ENCODE measurements at places on chromosomes 5 and 9. TPM values are rescaled to one million over a fixed set of nuclear protein-coding genes. Genes with fewer than 3 reads are reported as not detected.

The GABRB2 gene
- not detected for total RNA-seq

The IZUMO3 gene
- total RNA-seq, result not detected

DNA sequence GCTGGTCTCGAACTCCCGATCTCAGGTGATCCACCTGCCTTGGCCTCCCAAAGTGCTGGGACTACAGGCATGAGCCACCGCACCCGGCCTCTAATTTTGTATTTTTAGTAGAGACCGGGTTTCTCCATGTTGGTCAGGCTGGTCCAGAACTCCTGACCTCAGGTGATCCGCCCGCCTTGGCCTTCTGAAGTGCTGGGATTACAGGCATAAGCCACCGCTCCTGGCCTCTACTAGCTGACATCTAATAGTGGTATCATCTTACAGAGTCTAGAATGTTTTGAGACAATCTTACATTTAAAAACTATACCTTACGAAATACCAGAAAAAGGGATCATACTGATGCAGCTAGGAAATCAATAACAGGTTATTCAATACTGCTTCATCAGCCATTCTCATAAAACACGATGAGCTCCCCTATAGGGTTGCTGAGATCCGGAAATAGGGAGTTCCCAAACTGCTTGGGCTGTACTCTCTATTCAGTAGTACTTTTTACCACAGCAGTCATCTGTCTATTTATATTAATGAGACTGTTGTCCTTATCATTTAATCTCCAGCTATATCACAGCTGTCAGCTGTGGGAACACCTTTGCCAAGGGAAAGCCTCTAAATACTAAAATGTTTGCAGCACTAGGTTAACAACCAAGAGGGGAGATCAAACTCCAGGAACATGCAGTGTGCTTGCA is 8.1 kb upstream of the UBE2D2 start:
- H3K27me3 ChIP-seq, result no peaks in the 10 kb centered on the region
- no peak for DNase-seq
- H3K36me3 ChIP-seq, result no peaks in the 10 kb centered on the region
- H3K27ac ChIP-seq, result no peak overlapping the region

GRCh38 chr5:1461396-1461795 is 16.2 kb upstream of the SLC6A3 start:
- H3K36me3 ChIP-seq, result no peaks in the 10 kb centered on the region
- H3K4me3 ChIP-seq, result no peak overlapping the region
- no peak overlapping the region for H3K27ac ChIP-seq

- no peaks in the 10 kb centered on the region for H3K4me1 ChIP-seq
- H3K27ac ChIP-seq, result no peak overlapping the region
- H3K4me3 ChIP-seq, result no peak overlapping the region
- DNase-seq, result no peak
These were observed 8.6 kb downstream of the ITK start for GRCh38 chr5:157189223-157189622.

DNA sequence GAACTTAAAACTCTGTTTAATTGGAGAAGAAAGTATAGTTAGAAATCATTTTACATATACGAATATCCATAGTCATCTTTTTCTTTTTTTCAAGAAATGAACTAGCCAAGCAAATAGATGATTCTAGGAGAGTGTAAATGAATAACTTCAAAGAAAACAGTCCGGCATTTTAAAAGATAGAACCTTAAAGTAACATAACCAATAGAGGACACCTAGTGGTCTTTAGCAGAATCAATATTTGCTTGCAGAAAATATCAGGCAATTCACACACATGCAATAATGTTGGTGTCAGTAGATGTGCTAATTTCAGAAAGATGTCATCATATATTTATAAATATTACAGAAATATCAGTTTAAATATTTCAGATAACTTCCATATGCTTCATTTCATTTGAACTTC is 57.1 kb downstream of the HCN1 start:
- DNase-seq, result no peak
- H3K27me3 ChIP-seq, result no peaks in the 10 kb centered on the region
- H3K27ac ChIP-seq, result no peak overlapping the region
- no peaks in the 10 kb centered on the region for H3K36me3 ChIP-seq

The AJM1 gene
- 2.6 TPM for total RNA-seq

The ANKRD18A gene
- 4.5 TPM for total RNA-seq

The SPINK7 gene
- total RNA-seq, result not detected

- H3K27ac ChIP-seq, result no peak overlapping the region
- no peak for DNase-seq
- H3K4me3 ChIP-seq, result no peak overlapping the region
- no peaks in the 10 kb centered on the region for H3K4me1 ChIP-seq
- no peaks in the 10 kb centered on the region for H3K36me3 ChIP-seq
- H3K27me3 ChIP-seq, result no peaks in the 10 kb centered on the region
These were observed 2118.8 kb upstream of the WWC1 start for GRCh38 chr5:166172597-166172996.

DNA sequence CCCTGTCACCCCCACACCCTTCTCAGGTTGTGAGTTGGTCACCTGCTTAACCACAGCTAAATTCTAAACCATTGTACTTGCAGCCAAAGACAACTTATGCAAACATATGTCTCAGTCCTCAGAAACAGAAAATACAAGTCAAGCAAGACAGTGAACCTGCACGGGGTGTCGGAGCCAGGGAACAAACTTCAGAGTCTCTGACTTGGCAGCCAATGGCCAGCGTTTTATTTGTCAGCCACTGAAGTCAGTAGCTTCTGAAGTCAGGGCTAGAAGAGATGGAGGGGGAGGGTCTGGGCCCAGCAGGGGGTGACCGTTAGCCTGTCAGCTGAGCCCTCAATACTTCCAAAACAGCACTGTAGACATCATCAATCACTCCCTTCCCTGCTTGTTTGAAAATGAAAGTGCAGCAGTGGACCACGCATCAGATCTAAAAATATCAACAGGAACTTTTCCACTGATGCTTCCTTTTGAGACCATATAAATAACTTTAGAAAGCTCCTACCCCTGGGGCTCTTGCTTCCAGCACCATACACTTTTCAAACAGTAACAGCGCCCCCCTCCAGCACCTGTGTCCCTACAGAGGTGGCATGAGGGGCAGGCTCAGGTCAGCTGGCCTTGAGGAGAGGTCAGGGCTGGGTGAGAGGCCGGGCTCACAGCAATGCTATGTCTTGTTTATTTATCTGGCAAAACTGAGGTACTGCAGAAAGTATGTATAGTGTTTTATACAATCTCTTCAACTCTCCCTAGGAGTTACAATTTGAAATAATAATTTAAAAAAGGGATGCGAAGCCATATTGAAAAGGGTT is 142.5 kb downstream of the ACER2 start:
- H3K27me3 ChIP-seq, result no peaks in the 10 kb centered on the region
- H3K27ac ChIP-seq, result no peak overlapping the region
- no peaks in the 10 kb centered on the region for H3K36me3 ChIP-seq

The DBH gene
- 12.9 TPM for total RNA-seq

The CCL19 gene
- total RNA-seq, result 1.00 TPM

The MSMP gene
- not detected for total RNA-seq

The NR5A1 gene
- not detected for total RNA-seq

The FAM81B gene
- total RNA-seq, result not detected

The APBB3 gene
- total RNA-seq, result 11.7 TPM

DNA sequence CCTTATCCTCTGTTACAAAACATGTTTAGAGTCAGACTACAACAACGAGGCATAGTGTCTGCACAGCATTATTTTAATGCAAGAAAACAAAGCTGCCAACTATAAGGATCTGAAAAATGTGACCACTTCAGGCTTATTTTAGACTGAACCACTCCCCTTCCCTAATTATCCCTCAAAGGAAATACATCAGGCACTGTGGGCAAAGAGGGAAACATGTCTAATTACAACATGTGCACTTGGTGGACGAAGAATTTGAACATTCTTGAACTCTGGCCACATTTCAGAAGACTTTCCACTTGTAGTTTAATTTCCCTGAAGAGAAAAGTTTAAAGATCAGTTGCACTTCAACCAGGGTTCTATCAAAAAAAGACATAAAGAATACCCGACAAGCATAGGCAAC is 3.8 kb downstream of the MTMR12 start:
- peak overlapping the region; percentile 85 for H3K27ac ChIP-seq
- DNase-seq, result no peak
- H3K4me3 ChIP-seq, result no peak overlapping the region
- no peaks in the 10 kb centered on the region for H3K27me3 ChIP-seq
- H3K4me1 ChIP-seq, result no peaks in the 10 kb centered on the region

DNA sequence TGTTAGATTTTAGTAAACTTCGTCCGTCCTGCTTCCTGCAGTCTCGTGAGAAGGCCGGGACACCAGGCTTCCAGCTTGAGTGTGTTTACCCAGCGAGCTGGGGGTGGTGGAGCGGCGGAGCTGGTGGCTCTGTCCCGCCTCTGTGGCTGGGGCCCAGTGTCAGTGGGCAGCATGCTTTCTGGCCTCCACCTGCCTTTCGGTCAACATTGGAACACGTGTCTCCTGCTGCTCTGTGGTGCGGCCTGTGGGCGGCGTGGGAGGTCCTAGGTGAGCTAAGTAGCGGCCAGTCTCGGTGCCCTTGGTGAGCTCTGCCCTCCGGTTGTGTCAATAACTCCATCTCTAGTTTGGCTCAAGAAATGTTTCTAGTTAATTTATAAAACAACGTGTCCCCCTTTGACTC is 125.9 kb downstream of the GADD45G start:
- no peaks in the 10 kb centered on the region for H3K27me3 ChIP-seq
- H3K27ac ChIP-seq, result peak overlapping the region; percentile 73
- H3K4me1 ChIP-seq, result peaks cover 31% of the 10 kb centered on the region
- DNase-seq, result peak; percentile 97
- H3K36me3 ChIP-seq, result no peaks in the 10 kb centered on the region
- H3K4me3 ChIP-seq, result no peak overlapping the region

The C1QTNF3 gene
- 1.5 TPM for total RNA-seq

The PKD2L2 gene
- not detected for total RNA-seq

The HSPA9 gene
- 199 TPM for total RNA-seq

The NUTM2F gene
- not detected for total RNA-seq

The HAVCR1 gene
- total RNA-seq, result 0.42 TPM

DNA sequence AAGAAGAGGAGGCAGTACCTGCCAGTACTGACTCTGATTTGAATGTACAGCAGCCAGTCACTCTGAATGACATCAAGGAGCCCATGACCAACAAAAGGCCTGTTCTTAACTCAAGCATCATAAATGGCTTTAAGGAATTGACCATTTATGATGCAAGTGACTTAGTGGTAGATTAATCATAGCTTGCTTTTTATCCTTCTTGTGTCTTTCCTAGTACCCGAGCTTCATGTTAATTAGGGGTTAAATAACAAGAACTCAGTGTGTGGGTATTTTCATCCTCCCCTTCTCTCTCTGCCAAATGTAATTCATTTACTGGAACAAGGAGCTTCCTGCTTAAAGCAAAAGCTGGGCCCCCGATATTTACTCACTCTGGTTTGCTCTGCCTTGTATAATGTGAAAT is 146.5 kb downstream of the UNC13B start:
- no peaks in the 10 kb centered on the region for H3K27me3 ChIP-seq
- no peak overlapping the region for H3K4me3 ChIP-seq
- H3K27ac ChIP-seq, result no peak overlapping the region
- no peak for DNase-seq
- H3K4me1 ChIP-seq, result no peaks in the 10 kb centered on the region

DNA sequence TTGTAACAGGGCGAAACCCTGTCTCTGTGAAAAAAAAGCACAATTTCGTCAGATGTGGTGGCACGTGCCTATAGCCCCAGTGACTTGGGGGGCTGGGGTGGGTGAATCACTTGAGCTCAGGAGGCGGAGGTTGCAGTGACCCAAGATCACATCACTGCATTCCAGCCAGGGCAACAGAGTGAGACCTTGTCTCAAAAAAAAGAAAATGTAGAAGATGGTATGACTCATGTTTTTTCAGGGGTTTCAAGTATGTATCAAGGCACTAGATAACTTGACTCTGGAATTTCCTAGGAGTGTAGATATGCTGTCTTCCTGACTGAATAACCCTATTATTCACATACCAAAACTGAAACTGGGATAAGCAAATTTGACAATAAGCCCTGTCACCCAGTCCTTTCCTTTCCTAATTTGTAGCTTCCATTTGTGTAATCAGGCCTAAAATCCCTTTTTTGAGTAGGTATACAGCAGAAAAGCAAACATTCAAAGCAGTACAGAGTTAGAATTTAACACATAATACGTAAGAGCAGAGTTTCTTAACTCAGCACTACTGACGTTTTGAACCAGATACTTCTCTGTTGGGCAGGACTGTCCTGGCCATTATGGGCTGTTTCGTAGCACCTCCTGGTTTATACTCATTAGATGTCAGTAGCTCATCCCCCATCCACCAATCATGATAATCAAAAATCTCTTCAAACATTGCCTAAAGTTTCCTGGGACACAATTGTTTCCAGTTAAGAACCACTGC is 17.3 kb upstream of the ANKRD18B start:
- no peak overlapping the region for H3K27ac ChIP-seq
- H3K27me3 ChIP-seq, result no peaks in the 10 kb centered on the region
- no peaks in the 10 kb centered on the region for H3K4me1 ChIP-seq
- no peaks in the 10 kb centered on the region for H3K36me3 ChIP-seq
- no peak for DNase-seq
- H3K4me3 ChIP-seq, result no peak overlapping the region

- H3K4me1 ChIP-seq, result no peaks in the 10 kb centered on the region
- H3K27me3 ChIP-seq, result no peaks in the 10 kb centered on the region
- no peak overlapping the region for H3K4me3 ChIP-seq
- DNase-seq, result no peak
- H3K36me3 ChIP-seq, result no peaks in the 10 kb centered on the region
These were observed 84.0 kb upstream of the SLC25A48 start for GRCh38 chr5:135750506-135750905.

GRCh38 chr5:31182136-31182535 is 11.3 kb upstream of the CDH6 start:
- no peak overlapping the region for H3K27ac ChIP-seq
- H3K36me3 ChIP-seq, result no peaks in the 10 kb centered on the region
- H3K4me3 ChIP-seq, result no peak overlapping the region
- no peaks in the 10 kb centered on the region for H3K27me3 ChIP-seq
- no peaks in the 10 kb centered on the region for H3K4me1 ChIP-seq

DNA sequence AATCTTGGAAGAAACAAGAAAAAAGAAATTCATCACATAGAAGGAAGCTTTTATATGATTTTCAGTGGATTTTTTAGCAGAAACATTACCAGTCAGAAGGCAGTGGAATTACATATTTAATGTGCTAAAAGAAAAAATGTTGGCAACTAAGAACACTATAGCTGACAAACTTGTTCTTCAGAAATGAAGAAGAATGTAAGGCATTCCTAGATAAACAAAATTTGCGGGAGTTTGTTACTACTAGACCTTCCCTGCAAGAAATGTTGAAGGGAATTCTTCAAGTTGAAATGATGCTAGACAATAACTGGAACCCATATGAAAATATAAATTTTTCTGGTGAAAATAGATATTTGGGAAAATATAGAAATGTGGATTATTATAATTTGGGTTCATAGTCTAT is 718.3 kb upstream of the GRAMD2B start:
- no peaks in the 10 kb centered on the region for H3K27me3 ChIP-seq
- H3K4me1 ChIP-seq, result no peaks in the 10 kb centered on the region
- H3K27ac ChIP-seq, result no peak overlapping the region
- DNase-seq, result no peak

All from right lobe of liver (tissue), 6 donors.